ENCODE measurements at places on chromosomes 2 and 18.

GRCh38 chr2:20443276-20443920 lies 3.5 kb upstream of the RHOB start:
- peak; percentile 12 for DNase-seq

GRCh38 chr2:75133621-75134570 lies 65.4 kb downstream of the TACR1 start:
- DNase-seq, result no peak

DNA sequence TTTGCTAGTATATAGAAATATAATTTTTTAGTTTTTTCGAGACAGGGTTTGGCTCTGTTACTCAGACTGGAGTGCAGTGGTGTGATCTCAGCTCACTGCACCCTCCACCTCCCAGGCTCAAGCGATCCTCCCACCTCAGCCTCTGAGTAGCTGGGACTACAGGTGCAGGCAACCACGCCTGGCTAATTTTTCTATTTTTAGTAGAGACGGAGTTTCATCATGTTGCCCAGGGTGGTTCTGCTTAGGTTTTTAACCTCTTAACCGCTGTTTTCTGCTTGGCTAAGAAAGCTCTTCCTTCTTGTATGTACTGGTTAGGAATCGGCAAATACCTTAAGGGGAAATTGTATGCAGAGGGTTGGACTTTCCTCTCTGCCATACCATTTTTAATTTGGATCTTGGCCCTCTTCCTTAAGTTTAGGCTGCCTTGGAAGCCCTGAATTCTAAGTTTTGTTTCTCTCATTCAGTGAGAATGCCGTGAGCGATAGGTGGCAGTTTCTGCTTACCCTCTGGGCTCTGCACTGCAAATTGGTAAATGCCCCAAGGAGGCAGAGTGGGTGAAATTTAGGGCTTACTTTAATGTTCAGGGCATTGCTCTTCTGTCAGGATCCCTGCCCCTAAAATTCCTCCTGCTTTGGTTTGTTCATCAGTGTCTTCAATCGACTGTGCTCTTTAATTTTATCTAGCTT lies 32.3 kb downstream of the EML6 start:
- no peak for DNase-seq

DNA sequence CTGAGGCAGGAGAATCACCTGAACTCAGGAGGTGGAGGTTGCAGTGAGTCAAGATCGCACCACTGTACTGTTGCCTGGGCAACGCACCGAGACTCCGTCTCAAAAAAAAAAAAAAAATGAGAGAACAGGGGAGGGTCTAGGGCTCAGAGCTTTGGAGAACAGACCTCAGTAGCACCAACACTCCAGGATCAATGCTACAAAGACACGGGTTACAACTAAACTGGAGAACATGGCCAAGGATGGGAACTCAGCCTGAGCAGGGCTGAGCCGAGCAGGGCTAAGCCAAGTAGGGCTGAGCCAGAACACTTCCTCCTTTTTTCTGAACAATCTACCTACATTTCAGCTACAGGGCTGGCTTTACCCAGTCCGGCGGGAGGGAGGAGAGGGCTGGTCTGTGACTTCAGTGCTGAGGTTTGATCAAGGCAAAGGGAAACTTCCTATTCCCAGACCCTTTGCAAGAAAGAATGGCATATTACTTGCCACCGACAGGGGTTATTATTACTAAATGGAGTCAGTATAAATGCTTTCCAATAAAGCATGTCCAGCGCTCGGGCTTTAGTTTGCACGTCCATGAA lies 2.9 kb upstream of the CASP8 start:
- DNase-seq, result no peak

DNA sequence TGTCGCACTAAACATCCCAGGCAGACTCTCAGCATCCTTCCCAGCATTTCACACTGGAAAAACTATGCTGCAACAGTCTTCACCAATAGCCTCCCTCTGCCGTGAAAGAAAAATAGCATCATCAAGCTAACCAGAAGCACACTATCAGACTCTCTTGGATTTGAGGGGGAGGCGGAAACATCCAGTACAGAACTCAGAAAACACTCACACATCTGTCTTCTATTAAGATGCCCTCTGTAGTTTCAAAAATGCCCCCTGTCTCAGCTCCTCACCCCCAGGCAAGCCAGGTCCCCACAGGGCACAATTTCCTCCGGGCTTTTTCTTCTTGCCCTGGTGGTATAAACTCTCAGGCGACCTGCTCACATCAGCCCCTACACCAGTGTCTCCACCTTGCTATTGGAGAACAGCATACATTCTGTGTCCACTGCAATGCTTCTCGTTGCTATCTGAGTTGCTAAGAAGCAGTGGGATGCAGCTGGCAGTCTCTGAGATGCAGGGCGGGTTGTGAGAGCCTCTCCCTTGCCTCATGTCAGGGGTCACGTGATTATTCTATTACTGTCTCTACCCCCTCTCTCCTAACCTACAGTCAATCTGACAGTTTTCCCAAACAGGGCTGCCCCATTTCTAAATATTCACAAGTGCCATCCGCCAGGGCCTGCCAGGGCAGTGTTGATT lies 189.9 kb downstream of the INO80D start:
- no peak for DNase-seq

DNA sequence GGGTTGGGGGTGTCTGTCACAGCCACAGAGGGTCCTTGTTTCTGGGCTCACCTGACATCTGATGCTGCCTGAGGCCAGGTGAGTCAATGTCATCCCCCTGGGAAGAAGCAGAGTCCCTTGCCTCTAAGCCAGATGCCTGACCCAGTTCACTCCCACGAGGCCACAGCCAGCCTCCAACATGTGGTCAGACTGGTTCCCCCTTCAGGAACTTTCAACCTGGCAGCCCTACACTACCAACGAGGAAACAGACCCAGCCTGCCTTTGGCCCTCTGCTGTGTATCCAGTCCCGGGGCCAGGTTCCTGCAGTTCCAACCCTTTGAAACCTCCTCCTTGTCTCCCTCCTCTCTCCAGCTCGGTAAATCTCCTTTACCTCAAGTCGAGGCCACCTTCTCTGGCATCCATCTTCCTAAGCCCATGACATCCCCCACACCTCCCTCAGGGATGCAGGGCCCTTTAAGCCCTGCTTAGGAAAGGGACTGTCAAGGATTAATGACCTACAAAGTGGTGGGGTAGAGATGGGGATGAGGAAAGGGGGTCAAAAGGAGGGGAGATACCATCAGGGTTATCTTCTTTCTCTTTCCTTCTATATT lies 49.2 kb upstream of the SMAD2 start:
- DNase-seq, result no peak

DNA sequence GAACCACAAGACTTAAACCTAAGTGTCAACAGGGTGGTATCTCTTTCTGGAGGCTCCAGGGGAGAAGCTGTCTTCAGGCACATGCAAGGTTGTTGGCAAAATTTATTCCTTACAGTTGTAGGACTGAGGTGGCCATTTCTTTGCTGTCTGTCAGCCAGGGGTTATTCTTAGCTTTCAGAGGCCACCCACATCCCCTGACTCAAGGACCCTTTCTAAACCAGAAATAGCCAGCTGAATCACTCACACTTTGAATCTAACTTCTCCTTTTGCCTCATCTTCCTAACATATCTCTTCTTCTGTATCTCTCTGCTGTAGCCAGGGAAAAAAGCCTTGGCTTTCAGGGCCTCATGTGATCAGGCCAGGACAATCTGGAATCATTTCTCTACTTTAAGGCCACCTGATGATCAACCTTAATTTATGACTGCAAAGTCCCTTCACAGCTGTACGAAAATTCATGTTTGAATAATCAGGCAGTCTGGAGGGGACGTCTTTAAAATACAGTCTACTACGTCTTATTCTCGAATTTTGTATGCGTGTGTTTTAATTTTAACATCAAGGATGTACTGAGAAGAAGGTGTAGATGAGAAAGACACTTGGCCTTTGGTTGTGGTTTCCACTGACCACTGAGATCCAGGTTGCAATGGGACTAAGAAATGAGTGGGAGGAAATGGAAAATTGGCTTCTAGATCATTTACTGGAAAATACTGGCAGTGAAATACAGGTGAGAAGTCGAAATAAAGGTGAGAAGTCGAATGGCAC lies 90.4 kb downstream of the DOCK10 start:
- DNase-seq, result no peak

GRCh38 chr2:10504994-10505820 lies 57.1 kb upstream of the ODC1 start:
- DNase-seq, result no peak

GRCh38 chr2:42795841-42796301 lies 3.5 kb upstream of the HAAO start:
- DNase-seq, result no peak

GRCh38 chr2:1528273-1529064 lies 115.2 kb downstream of the TPO start:
- no peak for DNase-seq

- no peak for DNase-seq
These were observed 72.7 kb upstream of the GLS start for GRCh38 chr2:190807886-190808285.

- DNase-seq, result no peak
These were observed 48.2 kb downstream of the HAUS1 start for GRCh38 chr18:46152436-46152807.

GRCh38 chr2:15584767-15585469 lies 6.8 kb upstream of the DDX1 start:
- no peak for DNase-seq

GRCh38 chr18:55861266-55861665 lies 273.3 kb upstream of the TCF4 start:
- no peak for DNase-seq

DNA sequence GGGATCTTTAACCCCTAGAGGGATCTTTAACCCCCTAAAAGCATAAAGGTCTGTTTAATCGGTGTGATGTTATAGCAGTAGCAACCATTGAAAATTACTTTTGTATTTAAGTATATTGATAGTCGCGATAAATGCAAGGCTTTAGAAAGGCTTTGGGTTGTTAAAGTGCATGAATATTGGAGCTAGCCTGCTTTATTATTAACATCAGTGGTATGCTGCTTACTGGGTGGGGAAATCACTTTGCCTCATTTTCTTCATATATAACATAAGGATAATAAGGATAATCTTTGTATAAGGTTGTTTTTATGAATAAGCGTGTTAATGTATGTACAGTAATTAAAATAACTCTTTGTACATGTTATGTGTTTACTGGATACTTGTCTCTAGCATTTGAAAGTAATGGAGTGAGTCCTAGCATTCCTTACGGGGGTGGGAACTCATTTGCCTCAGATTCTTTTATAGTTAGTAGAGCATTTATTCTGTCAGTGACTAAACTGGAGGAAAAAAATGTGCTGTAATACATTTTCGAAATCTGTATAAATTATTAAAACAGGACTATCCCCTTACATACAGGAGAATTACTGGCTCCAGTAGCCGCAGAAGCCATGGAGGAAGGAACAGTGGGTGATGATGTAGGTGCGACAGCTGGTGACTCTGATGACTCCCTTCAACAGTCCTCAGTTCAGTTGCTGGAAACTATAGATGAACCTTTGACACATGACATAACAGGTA lies 122.2 kb downstream of the BIRC6 start:
- no peak for DNase-seq

GRCh38 chr18:48728204-48728833 lies 189.5 kb downstream of the CTIF start:
- DNase-seq, result no peak

- DNase-seq, result no peak
These were observed 711.1 kb downstream of the CBLN2 start for GRCh38 chr18:71832946-71833617.

DNA sequence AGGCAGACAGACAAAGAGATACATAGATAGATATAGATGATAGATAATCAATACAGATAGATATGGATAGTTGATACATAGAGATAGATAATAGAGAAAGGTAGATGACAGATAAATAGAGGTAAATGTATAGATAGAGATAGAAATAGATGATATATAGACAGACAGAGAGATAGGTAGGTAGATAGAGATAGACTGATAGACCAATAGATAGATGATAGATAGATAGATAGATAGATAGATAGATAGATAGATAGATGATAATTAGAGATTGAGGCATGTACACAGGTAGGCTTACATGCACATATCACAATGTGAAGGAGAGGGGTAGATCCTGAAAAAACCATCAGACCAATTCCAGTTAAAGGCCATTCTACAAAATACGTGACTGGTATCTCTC lies 724.7 kb downstream of the GALR1 start:
- DNase-seq, result no peak

DNA sequence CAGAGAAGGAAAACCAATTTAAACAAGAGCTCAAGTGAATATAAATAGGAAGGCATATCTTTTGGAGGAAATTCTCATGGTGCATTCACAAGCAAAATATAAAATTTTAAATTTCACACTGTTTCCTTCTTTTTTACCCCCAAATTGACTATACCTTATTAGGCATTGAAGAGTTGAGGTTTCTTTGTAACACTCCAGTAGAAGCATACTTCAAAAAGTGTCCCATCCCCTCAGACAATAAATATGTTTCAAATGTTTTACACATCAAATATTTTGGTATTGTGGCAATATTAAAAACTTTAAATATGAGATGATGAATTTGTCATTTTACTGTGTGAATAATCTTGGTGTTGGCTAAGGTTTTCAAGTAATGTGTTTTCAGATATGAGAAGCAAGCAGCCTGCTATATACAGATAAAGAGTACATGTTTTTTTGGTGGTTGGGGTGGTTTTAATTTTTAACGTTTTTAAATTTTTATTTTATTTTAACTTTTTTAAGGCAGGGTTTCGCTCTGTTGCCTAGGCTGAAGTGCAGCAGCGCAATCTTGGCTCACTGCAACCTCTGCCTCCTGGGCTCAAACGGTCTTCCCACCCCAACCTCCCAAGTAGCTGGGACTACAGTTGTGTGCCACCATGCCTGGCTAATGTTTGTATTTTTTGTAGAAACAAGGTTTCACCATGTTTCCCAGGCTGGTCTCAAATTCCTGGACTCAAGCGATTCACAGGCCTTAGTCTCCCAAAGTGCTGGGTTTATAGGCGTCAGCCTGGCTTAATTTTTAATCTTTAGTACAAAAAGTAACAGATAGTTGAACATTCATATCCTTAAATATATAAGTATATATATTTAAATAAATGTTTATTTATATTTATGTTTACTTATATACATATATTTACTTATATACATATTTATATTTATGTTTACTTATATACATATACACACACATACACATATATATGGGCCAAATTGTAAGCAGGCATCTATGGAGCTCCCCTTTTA lies 36.5 kb upstream of the DLX1 start:
- no peak for DNase-seq

DNA sequence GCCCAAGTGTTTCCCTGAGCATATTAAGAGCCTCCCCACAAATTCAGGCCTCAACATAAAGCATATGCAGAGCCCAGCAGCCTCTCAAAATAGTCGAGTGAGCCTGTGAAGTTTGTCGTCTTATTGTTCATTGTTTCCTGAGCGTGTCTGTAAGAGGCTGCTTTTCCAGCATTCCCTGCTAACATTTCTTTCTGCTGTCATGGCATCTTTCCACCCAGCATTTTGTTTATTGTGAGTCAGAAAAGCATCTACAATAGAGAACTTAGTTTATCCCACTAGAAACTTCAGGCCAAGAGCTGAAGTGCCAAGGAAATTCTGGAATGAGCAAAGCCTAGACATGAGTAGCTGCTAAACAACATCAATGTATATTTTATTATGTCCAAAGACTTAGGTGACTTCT lies 46.3 kb upstream of the STAM2 start:
- DNase-seq, result no peak

DNA sequence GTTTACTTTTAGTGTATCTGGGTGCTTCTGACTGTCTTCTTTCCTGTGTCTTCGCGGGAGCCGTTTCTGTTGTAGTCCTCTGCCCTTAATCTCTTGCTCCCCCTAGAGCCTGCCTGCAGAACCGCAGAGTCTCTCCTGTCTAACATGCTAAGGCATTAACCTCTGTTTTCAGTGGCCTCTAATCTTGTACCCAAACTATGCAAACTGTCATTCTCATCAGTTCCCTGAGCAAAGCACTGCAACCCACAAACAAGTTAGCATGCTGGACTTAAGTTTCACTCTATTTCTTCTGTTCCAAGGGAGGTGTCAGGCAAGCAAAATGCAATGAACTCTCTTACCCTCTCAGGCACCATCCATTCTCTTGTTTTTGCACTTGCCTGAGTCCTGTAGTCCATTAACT lies 138.4 kb downstream of the OTX1 start:
- no peak for DNase-seq
